Left lung (tissue), 14 donors: ENCODE measurements at places on chromosomes 3 and 15. TPM values are rescaled to one million over a fixed set of nuclear protein-coding genes. Genes with fewer than 3 reads are reported as not detected.

GRCh38 chr15:22902046-22902445 is 63.6 kb downstream of the NIPA2 start:
- no peaks in the 10 kb centered on the region for H3K27me3 ChIP-seq
- H3K4me3 ChIP-seq: no peak overlapping the region
- DNase-seq: no peak
- H3K4me1 ChIP-seq: no peaks in the 10 kb centered on the region
- no peak overlapping the region for H3K27ac ChIP-seq

GRCh38 chr3:132321304-132321703 is 4.1 kb downstream of the ACP3 start:
- peaks cover 8% of the 10 kb centered on the region for H3K4me1 ChIP-seq
- H3K27me3 ChIP-seq: no peaks in the 10 kb centered on the region
- H3K36me3 ChIP-seq: no peaks in the 10 kb centered on the region
- no peak overlapping the region for H3K4me3 ChIP-seq
- DNase-seq: no peak
- no peak overlapping the region for H3K27ac ChIP-seq

DNA sequence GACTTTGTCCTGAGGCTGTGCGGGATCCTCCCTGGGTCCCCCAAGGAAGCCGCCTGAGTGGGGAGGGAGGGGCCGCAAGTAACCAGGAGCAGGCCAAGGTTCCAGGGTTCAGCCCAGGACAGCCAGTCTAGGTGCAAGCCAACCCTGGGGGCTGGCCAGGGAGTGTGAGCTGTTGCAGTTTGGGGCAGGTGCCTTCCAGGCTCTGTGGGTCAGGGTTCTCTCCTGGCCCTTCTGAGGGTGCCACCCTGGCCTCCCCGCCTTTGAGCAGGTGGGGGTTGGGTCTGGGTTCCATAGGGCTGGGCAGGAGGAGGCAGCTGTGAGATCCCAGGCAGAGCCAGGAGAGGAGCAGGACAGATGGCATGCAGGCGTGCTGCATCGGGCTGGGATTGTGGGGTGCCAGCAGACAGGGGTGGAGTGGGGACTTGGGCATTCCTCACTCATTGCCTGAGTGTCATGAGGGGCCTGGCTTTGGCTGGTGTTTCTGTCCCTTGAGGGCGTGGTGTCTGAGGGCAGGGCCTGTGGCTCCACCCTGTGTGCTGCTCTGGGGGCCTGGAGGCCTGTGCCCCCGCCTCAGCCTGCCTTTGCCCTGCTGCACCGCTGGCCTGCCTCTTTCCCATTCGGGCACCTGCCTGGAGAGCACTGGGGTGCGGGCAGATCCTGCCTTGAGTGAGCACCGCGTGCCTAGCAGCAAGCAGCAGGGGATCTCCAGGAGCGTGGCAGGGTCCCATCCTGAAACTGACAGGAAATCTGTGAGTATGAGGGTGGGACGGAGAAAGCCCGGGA is 18.4 kb downstream of the KLF13 start:
- H3K36me3 ChIP-seq: no peaks in the 10 kb centered on the region
- H3K4me3 ChIP-seq: no peak overlapping the region
- H3K27ac ChIP-seq: peak overlapping the region; percentile 85
- H3K4me1 ChIP-seq: peaks cover 99% of the 10 kb centered on the region
- no peaks in the 10 kb centered on the region for H3K27me3 ChIP-seq

- H3K4me3 ChIP-seq: peak overlapping the region; percentile 79
- H3K4me1 ChIP-seq: peaks cover 24% of the 10 kb centered on the region
- H3K36me3 ChIP-seq: no peaks in the 10 kb centered on the region
- no peaks in the 10 kb centered on the region for H3K27me3 ChIP-seq
- peak overlapping the region; percentile 93 for H3K27ac ChIP-seq
Measured at GRCh38 chr15:43329217-43329959, 985 bp downstream of the LCMT2 start.

DNA sequence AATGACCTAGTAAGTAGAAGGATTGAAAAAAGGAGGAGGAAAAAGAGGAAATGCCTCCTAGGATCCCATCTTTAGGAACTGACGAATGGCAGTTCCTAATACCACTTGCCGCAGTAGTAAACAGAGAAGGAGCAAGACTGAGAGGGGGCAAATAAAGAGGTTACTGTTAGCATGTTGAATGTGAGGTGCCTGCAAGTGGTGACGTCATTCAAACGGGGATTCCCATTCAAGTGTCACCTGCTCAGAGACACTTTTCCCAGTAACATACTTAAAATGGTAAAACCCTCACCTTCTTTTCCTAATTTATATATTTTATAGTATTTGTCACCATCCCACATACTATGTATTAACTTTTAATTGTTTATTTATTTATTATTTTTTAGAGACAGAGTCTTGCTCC is 178.9 kb downstream of the IL5RA start:
- no peak overlapping the region for H3K27ac ChIP-seq
- H3K36me3 ChIP-seq: no peaks in the 10 kb centered on the region
- no peak overlapping the region for H3K4me3 ChIP-seq
- no peak for DNase-seq

- peak overlapping the region; percentile 81 for H3K27ac ChIP-seq
- H3K4me1 ChIP-seq: peaks cover 62% of the 10 kb centered on the region
- H3K4me3 ChIP-seq: peak overlapping the region; percentile 41
- H3K27me3 ChIP-seq: no peaks in the 10 kb centered on the region
- no peak for DNase-seq
- no peaks in the 10 kb centered on the region for H3K36me3 ChIP-seq
Measured at GRCh38 chr3:177358091-177358976, 161.1 kb upstream of the TBL1XR1 start.

DNA sequence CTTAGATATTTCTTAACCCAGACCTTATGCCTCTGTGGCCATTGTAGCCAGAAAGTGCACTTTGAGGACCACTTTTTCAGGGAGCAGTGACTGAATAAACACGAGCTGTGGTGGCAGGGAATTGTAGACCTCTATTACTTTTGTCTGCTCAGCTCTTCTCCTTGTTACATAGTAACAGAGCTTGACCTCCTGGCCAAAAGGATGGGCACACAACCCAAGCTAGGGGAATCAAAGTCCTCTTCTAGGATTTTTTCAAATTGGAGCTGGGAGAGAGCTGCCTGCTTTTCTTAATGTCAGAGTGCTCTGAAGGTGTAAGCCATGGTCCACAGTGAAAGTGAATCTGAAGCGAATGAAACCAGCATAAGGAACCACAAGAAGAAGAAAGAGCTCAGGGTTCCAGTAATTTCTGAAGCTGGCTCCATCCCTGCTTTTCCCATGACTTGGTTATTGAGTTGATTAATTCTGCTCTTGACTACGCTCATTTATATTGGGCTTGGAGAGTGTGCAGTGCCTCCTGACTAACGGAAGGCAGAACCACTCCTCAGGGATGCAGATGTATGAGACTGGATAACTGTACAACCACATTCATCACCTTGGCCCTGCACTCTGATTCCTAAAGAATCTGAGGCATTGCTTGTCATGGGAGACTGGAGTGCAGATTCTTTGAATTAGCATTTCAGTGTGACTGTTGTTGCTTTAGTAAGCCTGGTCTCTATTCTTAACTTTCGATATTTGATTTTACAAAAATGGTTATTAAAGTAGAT is 60.9 kb downstream of the TLNRD1 start:
- no peak for DNase-seq
- H3K4me3 ChIP-seq: no peak overlapping the region
- H3K27ac ChIP-seq: no peak overlapping the region
- no peaks in the 10 kb centered on the region for H3K36me3 ChIP-seq
- H3K27me3 ChIP-seq: no peaks in the 10 kb centered on the region

DNA sequence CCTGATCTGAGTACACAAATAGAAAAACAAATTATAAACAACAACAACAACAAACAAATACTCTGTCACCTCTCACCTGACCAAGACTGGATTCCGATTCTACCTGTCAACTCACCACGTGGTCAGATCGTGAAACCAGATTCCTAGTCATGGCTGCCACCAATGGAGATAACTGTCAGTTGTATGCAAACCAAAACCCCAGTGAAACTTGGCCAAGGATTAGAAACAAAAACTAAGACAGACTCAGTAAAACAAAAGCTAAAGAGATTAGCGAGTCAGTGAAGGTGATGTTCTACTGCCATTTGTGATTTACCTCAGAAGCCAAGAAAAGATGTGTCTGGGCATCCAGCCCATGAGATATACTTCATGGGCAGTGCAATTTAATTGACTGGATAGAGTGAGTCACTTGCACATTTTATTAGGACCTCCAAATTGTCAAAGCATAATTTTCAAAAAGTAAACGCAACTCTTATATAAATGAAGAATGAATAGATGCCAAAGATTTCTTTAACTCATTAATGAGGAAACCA is 31.1 kb downstream of the PHLDB2 start:
- DNase-seq: no peak
- no peaks in the 10 kb centered on the region for H3K36me3 ChIP-seq
- no peaks in the 10 kb centered on the region for H3K4me1 ChIP-seq
- H3K27ac ChIP-seq: no peak overlapping the region

GRCh38 chr3:56688191-56688590 is 5.1 kb upstream of the TASOR start:
- no peaks in the 10 kb centered on the region for H3K36me3 ChIP-seq
- no peak for DNase-seq
- H3K4me1 ChIP-seq: peaks cover 11% of the 10 kb centered on the region
- H3K27ac ChIP-seq: no peak overlapping the region
- H3K4me3 ChIP-seq: no peak overlapping the region

GRCh38 chr15:70049701-70050301 is 47.9 kb downstream of the TLE3 start:
- DNase-seq: no peak
- no peaks in the 10 kb centered on the region for H3K4me1 ChIP-seq
- H3K27me3 ChIP-seq: no peaks in the 10 kb centered on the region
- no peak overlapping the region for H3K4me3 ChIP-seq

GRCh38 chr3:851098-851790 is 241.6 kb upstream of the CNTN6 start:
- no peaks in the 10 kb centered on the region for H3K27me3 ChIP-seq
- H3K4me1 ChIP-seq: no peaks in the 10 kb centered on the region
- no peak overlapping the region for H3K27ac ChIP-seq

GRCh38 chr15:68442041-68442440 is 10.1 kb upstream of the ITGA11 start:
- no peak for DNase-seq
- no peak overlapping the region for H3K4me3 ChIP-seq
- H3K27ac ChIP-seq: no peak overlapping the region
- peaks cover 13% of the 10 kb centered on the region for H3K27me3 ChIP-seq

DNA sequence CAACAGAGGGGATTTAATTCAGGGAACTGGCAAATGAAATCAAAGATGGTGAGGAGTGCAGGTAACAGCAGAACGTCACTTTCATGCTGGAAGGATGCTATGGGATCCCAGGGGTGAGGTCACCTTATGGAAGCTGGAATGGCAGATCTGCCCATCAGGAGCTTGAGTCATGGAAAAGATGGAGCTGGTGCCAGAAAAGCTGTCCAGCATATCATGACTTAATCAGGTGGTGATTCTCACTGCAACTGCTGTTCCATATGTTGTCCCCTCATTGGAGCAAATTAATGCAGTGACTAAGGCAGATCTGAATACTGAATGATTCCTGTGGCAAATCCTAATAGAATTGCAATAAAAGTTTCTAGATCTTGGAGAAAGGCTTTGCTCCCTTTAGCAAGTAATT is 38.4 kb downstream of the HHLA2 start:
- no peak overlapping the region for H3K4me3 ChIP-seq
- DNase-seq: no peak
- H3K4me1 ChIP-seq: no peaks in the 10 kb centered on the region
- no peak overlapping the region for H3K27ac ChIP-seq

- no peak for DNase-seq
- no peaks in the 10 kb centered on the region for H3K4me1 ChIP-seq
- H3K27ac ChIP-seq: no peak overlapping the region
- no peaks in the 10 kb centered on the region for H3K27me3 ChIP-seq
Measured at GRCh38 chr3:175222356-175222755, 363.2 kb downstream of the NAALADL2 start.

DNA sequence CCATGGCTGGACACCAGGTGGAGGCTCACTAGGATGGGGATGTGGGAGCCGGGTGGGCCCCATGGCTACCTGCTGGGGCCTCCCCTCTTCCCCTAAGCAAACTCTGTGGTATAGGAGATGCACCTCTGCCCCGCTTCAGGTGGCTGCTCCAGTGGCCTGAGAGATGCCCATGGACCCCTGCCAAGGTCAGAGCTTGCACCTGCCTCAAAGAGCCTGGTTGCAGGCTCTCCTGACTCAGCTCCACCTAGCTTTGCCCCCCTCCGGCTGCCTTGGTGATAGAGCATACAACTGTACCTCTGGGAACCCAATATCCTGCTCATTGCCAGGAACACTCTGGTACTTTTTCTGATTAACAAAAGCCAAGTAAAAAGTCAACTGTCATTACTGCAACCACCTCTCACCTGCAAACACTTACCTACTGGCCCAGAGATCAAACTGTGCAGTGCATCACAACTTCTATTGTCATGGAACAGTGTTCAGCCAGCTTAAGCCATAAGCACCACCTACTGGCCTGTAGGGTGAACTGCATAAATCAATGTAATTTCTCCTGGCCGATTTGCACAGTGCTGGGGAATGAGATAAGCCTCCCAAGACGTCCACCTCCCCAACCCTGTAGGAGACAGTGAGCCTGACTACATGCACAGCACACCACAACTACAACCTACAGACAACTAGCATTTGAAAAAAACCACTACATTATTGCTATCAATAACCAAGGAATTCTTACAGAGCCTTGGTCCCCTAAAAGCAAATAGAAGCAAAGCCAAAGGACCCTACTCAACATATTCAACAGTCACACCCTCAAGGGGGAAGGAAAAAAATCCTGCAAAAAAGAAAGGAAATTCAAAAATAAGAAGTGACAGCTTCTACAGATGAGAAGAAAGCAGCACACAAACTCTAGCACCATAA is 352.4 kb upstream of the ARHGEF26 start:
- peak; percentile 58 for DNase-seq
- no peaks in the 10 kb centered on the region for H3K27me3 ChIP-seq
- no peak overlapping the region for H3K27ac ChIP-seq
- no peaks in the 10 kb centered on the region for H3K4me1 ChIP-seq
- no peak overlapping the region for H3K4me3 ChIP-seq

DNA sequence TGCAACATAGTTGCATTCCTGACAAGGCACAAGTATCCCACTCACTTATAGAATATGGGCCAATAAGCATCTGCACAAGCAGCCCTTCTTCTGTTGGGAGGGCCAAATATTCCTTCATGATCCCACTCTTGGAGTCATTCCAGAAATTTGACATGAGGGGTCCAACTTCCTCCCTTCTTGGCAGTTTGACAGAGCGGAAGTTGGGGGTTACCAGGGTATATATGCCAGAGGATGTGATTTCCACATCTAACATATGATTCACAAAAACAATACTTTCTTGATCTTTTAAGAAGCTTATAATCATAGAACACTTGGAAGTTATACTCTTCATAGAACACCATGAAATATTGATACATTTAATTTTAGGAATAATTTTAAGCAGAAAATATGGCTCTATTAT is 100.9 kb upstream of the CRBN start:
- no peak for DNase-seq
- no peaks in the 10 kb centered on the region for H3K36me3 ChIP-seq
- no peaks in the 10 kb centered on the region for H3K27me3 ChIP-seq
- no peak overlapping the region for H3K4me3 ChIP-seq

Gene ATP11B
- 85.0 TPM for total RNA-seq

Gene P4HTM
- 41.8 TPM for total RNA-seq

Gene OIP5
- 3.4 TPM for total RNA-seq

Gene CYP8B1
- not detected for total RNA-seq

Gene IP6K2
- total RNA-seq: 58.6 TPM

Gene WDR93
- total RNA-seq: 0.52 TPM

Gene MUC20
- 20.3 TPM for total RNA-seq

Gene MORC1
- total RNA-seq: not detected

Gene FRMD5
- 2.4 TPM for total RNA-seq

Gene CHRNA7
- 1.2 TPM for total RNA-seq

Gene SCN5A
- 0.97 TPM for total RNA-seq

Gene LYSMD4
- 7.9 TPM for total RNA-seq
